ENCODE measurements at places on chromosomes 7 and 10.

DNA sequence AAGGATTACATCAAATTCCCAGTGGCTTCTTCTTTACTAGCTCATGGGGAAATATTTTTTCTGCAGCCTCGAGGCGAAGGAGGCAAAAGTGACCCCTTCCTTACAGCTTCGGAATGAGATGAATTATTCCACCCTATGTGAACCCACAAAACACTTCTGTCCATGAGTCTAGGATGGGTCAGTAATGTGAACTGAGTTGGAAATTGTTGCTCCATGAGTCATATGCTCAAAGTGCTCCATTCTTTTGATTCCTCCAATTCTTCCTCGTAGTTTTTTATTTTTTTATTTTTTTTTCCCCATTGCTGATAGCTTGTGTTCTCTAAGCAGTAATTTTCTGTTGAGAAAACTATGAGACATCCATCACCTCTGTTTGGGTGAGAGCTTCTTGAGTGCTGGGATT is 31.7 kb upstream of the FAM204A start:
- DNase-seq = no peak

DNA sequence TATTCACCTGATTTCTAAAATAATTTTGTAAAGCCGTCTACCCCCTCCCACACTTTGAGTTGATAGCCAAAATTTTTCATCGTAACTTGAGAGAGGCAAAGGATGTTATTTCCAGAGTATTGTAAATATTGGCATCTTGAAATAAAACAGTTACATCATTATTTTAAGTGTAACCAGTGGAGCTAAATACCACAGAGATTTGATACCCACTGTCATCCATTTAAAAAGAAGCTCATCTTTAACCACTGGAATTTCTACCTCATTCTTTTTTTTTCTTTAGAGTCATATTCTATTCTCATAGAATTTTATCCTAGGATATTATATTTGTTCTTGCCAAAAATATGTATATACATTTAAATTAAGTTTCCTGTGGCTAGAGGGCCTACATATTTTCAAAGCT is 48.6 kb downstream of the CAMK1D start:
- DNase-seq = no peak

DNA sequence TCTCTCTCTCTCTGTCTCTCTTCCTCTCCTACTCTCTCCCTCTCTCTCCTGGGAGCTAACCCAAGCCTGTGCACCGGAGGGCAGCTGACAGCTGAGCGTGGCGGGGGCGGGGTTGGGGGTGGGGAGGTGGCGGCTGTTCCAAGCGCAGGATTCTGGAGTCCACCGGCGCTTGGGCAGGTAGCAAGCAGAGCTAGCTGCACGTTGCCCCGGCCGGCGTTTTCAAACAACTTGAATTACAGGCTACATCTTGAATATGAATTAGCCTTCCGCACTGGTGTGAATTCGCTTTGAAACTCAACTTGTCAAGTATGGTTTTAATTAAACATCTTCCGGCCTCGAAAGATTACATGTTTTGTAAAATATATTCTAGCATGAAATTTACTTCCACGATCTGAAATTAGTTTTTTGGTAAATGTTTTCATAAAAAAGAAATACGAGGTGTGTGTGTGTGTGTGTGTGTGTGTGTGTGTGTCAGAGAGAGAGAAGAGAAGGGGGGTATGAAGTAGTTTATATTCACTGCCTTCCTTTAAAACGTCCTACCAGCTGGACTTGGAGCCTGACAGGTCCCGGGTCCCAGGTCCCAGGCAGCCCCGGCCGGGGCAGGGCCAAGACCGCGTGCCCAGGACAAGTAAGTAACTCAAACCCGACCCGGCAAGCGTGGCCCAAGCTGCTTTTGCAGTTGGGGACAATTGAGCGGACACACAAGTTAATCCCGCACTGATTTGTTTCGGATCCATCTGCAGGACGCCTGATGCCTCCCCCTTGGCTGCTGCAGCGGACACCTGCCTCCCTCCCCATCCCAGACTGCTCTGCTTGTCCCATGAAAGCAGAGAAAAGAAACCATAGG is 9.0 kb upstream of the DLX6 start:
- DNase-seq = no peak

DNA sequence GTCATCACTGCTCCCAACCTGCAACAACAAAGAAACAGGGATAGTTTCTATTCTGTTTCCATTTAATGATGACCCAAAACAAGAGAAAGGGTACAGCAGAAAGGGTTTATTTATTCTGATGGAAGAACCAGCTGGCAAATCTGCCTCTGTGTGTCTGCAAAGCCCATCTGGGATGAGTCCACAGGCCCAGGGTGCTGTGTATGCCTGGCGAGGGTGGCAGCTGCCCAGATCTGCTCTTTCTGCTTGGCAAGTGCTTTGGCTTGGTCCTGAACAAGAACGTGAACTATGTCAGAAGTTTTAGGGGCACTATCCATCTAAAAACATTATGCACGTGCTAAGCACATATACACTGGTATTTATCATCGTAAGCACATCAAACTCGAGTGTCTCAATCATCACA is 333.8 kb downstream of the CXCL12 start:
- DNase-seq = no peak

DNA sequence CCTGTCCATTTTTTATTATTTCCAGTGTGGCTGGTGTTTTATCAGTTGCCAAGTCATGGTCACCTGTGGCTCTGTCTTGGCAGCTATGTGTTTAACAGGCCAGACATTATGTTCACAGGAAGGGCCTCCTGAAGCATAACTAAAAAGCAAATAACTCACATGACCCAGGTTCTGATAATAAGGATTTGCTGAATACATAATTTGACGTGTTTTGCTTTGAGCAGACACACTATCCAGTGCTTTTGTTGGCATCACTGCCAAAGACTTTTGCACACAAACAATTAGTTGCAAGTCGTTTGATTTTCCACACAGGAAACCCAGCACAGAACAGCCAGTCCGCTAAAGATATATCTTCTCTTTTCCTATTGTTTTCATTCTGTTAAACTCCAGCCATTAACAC is 173.6 kb downstream of the ARL4A start:
- no peak for DNase-seq

GRCh38 chr7:107446988-107447387 is 22.9 kb upstream of the GPR22 start:
- DNase-seq = no peak

GRCh38 chr7:129499999-129500398 is 2.3 kb upstream of the SMKR1 start:
- DNase-seq = no peak

GRCh38 chr7:138665669-138666140 is 35.5 kb downstream of the SVOPL start:
- DNase-seq = no peak

- no peak for DNase-seq
Measured at GRCh38 chr7:84847790-84848189, 339.1 kb downstream of the SEMA3D start.

GRCh38 chr7:953547-954327 is 743 bp downstream of the ADAP1 start:
- DNase-seq = no peak

- DNase-seq = no peak
Measured at GRCh38 chr7:44172352-44172751, 16.9 kb downstream of the GCK start.

GRCh38 chr10:86048571-86048970 is 318.0 kb downstream of the GRID1 start:
- DNase-seq = no peak

GRCh38 chr7:155732286-155732685 is 80.0 kb downstream of the SHH start:
- no peak for DNase-seq

DNA sequence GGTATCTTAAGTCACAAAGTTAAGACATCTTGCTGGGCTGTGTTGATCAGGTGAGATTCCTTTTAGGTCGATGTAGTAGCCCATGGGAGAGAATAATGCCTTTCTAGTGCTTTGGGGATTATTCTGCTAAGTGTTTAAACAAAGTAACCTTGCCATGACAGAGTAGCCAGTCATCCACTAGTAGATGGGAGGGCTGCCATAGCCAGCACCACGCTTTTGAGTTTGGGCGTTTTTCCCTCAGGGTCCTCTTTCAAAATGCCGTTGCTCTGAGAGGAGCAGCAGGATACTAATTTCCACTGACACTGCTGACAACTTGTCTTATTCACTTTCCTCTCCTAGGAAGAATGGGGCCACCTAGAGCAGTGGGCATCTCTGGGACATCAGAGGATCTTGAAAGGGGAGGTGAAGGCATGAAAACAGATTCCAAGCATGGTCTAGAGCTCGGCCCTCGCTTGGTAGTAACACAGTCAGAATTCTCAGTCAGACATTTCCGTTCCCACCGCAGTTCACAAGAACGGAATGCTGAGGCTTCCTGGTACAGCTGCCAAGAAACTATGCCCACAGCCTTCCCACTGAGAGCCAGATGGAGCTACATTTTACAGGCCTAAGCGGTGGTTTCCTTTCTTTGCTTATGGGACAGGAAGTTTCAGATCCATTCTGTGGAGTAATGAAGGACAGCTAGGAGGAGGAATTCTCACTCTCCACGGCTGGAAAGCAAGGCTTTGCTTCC is 15.3 kb upstream of the RSU1 start:
- no peak for DNase-seq

- no peak for DNase-seq
Measured at GRCh38 chr7:90570373-90570959, 25.7 kb upstream of the CDK14 start.

DNA sequence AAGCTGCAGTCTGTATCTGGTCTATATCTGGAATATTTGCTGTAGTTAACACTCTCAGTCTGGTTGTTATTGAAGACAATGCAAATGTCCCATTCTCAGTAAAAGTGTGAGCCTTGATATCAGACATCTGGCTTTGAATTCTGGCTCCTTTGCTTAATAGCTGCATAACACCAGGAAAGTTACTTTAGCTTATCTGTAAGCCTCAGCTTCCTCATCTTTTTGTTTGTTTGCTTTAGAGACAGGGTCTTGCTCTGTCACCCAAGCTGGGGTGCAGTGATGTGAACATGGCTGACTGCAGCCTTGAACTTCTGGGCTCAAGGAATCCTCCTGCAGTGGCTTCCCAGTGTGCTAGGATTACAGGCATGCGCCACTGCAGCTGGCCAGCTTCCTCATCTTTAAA is 41.3 kb downstream of the CNNM2 start:
- no peak for DNase-seq

DNA sequence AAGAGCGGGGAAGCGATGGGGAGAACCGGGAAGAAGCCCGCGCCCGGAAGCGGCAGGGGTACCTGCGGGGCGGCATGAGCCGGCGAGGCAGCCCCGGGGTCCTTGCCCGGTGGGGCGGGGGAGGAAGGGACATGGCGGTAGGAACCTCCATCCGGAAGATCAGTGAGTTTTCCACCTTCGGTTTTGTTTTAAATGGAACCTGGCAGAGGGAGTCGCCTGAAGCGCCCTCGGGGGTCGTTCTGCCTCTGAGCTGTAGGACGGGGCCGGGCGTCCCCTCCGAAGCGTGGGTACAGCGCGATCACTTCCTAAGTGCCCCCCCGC is 471 bp downstream of the PFKP start:
- no peak for DNase-seq

DNA sequence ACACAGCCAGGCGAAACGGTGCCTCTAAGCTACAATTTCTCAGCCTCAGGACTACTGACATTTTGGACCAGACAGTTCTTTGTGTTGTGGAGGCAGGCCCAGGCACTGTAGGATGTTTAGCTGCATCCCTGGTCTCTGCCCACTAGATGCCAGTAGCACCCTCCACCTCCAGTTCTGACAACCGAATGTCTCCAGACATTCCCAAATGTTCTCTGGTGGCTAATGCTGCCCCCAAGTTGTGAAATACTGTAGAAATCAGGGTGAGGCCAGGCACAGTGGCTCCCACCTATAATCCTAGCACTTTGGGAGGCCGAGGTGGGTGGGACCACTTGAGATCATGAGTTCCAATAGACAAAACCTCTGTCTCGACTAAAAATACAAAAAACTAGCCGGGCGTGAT is 18.2 kb downstream of the HNRNPF start:
- DNase-seq = no peak

- no peak for DNase-seq
Measured at GRCh38 chr10:109306698-109307097, 616.6 kb downstream of the XPNPEP1 start.

- DNase-seq = no peak
Measured at GRCh38 chr7:3995187-3995586, 686.9 kb upstream of the FOXK1 start.

DNA sequence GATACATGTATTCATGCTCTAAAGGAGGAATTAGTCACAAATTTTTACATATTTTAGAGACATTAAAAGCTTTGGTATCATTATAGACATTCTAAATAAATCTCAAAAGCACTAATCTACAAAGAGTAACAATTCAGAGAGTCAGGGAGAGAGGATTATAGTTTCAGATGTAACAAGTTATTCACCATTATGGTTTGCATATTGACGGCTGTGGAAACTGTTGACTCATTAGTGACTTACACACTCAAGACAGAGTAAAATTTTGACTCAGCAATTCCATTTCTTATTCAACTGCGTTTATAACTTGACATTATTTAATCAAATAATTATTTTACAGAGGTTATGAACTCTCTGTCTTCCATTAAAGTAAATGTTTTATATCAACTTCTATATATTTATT is 95.4 kb upstream of the SEMA3C start:
- DNase-seq = no peak

GRCh38 chr10:95464280-95464679 is 96.9 kb downstream of the SORBS1 start:
- DNase-seq = peak; percentile 19

- no peak for DNase-seq
Measured at GRCh38 chr7:148144827-148145226, 445.7 kb upstream of the C7orf33 start.

DNA sequence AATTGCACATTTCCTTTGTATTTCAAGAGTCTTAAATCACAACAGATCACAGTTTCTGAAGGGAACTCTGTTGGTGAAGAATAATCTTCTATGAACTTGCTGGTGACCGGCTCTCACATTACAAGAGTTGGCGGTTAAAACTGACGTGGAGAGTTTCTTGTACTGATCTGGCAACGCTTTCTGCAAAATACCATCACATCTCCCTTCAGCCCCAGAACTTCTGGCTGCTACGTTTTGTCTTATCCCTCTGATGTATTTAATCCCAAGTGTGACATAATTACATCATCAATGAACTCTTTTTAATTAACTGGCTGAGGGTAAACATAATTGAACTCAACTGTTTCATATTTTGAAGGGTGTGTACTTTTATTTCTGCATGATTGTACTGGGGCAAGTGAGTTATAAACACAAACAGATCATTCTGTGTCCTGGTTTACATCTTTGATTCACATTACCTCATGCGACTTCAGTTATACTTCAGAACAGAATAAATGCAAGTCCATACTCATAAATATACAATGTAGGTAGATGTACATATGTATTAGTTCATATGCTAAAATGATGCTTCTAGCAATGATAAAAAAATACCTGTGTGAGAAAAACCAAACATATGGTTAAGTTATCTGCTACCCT is 105.1 kb upstream of the NPVF start:
- no peak for DNase-seq

GRCh38 chr10:132987671-132988571 is 45.6 kb upstream of the CFAP46 start:
- DNase-seq = no peak
